Prostate gland (tissue), 2 donors: ENCODE measurements at places on chromosomes 12 and 14. TPM values are rescaled to one million over a fixed set of nuclear protein-coding genes. Genes with fewer than 3 reads are reported as not detected.

DNA sequence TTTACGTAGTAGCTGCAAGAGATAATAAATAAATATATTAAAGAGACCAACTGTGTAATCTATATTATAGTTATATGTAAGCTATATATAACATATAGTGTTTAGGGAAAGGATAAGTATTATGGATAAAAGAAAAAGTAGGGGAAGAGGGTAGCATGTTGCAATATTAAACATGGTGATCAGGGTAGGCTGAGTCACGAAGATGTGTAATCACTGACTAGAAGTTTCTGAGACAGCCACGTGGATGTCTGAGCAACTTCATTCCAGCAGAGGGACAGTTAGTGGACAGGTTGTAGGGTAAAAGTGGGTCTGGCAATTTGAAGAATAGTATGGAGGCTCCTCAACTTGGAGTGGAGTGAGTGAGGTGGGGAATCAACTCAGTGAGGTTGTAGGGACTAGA, 109.7 kb downstream of the ANO4 start:
- no peak for DNase-seq

DNA sequence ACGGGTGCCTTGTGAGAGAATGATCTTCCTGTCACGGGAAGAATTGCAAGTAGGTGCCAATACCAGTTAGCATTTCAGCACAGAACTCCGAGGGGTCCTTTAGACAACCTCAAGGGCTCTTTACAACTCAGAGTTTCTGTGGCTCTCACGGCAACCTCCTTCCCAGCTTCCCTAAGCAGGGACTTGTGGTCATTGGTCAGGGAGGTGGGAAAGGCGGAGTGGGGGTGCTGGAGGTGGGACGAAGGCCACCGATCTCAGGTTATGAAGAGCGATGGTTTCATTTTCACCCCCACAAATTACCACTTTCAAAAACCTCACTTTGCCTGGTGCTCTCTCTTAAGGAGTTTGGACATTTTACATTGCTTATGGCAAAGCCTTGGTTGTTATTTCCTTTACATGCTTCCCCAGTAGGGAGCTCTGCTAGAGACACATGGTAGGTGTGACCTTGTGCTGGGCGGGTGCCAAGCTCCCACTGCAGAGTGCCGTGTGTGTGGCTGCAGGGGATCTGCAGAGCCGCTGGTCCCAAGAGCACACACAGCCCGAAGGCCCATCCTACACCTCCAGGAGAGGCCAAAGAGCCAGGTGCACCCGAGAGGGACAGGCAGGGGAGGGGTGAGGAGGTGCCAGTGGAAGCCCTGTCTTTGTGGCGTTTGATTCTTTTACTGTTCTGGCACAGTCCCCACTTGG, 21.4 kb downstream of the BCL2L14 start:
- no peak for DNase-seq

DNA sequence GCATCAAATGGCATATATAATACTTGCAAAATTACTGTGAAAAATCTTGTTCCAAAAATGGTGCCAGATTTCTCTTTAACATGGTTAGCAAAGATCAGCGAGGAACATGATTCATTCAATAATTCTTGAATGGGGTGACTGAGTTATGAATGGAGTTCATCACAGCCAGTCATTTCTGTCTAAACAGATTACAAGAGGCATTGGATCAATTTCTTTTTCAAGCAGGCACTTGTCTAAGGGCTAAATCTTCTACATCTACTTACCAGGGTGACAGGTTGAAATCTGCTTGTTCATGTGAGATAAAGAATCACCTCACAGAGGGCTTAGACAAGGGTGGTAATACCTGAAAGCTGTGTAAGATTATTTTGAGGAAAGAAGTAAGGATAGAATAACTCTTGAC, 247.7 kb downstream of the ATP23 start:
- no peak for DNase-seq

The SLC5A8 gene
- 5.6 TPM for total RNA-seq

The RNASE4 gene
- total RNA-seq = 150 TPM

GRCh38 chr12:6923003-6923732, 4.6 kb upstream of the ATN1 start:
- no peak for DNase-seq

The TMCC3 gene
- total RNA-seq = 15.4 TPM

- DNase-seq = no peak
Measured at GRCh38 chr14:66395300-66395699, 90.9 kb upstream of the CCDC196 start.

DNA sequence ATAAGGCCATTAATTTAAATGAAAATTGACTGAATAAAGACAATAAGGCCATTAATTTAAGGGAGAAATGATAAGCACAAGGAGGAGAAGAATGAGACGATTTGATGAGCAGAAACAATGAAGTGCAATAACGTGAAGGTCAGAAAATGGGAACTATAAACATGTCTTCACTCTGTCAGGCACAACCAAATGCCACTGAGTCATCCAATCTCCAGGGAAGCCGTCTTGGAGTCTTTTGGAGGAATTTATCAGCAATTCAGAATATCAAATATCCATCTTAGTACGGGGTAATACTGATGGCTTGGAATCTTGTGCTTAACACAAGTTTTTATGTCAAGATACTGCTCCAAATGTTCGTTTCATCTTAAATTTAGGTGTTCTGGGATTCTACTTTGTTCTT, 159.9 kb downstream of the CAPZA3 start:
- DNase-seq = no peak

GRCh38 chr12:92784797-92785562, 82.2 kb downstream of the PLEKHG7 start:
- peak; percentile 22 for DNase-seq

The TAS2R7 gene
- total RNA-seq = not detected

DNA sequence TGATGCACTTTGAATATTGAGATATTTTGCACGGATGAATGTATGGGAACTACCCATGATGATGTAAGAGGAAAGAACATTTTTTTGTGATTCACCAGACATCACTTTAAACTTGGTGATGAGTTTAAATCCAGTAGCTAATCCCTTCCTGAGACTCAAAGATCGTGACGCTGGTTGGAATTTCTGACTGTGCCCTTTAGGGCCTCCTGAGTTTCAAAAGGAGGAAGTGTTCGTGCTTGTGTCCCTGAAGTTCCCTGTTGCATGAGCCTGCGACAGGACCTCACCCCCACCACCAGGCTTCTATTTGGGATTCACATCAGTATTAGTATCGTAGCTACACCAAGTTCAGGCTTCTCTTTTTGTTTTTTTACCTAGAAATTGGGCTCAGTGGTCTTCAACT, 18.6 kb upstream of the RIN3 start:
- DNase-seq = no peak

The GPR162 gene
- 4.3 TPM for total RNA-seq

The CISTR gene
- not detected for total RNA-seq

- peak; percentile 31 for DNase-seq
Measured at GRCh38 chr14:102917469-102918211, 4.8 kb upstream of the AMN start.

GRCh38 chr12:69872804-69873203, 47.8 kb downstream of the MYRFL start:
- DNase-seq = no peak

DNA sequence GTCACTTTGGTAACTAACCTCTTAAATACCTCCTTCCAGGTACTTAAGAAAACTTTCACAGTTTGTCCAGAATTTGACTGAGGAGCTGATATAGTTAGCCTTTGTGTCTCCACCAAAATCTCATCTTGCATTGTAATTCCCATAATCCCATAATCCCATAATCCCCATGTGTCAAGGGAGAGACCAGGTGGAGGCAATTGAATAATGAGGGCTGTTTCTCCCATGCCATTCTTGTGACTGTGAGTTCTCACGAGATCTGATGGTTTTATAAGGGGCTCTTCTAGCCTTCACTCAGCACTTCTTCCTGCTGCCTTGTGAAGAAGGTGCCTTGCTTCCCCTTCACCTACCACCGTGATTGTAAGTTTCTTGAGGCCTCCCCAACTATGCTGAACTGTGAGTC, 7.8 kb upstream of the NOVA1 start:
- DNase-seq = no peak

DNA sequence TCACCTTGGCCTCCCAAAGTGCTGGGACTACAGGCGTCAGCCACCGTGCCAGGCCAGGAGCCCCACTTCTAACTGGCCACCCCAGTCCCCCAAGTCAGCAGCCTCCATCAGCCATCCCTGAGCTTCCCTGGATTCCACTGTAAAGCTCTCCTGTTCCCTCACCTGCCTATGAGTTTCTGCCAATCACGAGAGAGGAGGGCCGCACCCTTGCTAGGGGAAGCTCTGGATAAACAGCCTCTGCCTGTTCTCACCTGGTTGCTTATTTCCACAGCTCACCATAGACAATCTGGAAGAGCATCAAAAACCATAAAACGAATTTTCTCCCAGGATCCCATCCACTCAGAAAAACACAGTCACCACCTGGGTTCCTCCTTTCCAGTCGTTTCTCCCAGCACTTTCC, 5.0 kb downstream of the CDCA4 start:
- DNase-seq = no peak

DNA sequence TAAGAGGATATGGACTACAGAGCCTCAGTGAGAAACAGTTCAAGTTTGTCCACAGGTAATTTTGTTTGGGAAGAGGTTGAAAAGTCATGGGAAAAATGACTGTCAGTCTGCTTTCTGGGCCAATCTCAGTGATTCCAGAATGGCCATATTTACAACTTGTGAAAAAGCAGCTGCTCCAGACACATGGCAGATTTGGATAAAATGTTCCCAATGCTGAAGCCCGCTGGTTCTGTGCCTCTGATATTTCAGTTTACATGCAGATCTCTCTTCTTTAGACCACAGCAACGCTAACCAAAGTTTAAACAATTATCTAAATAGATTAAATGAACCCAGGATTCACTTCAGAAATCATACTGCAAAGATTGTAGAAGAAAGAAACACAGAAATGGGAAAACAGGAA, 222.8 kb downstream of the SOX5 start:
- DNase-seq = no peak

The DBX2 gene
- not detected for total RNA-seq

- DNase-seq = no peak
Measured at GRCh38 chr12:90961154-90961553, 6.2 kb upstream of the CCER1 start.

DNA sequence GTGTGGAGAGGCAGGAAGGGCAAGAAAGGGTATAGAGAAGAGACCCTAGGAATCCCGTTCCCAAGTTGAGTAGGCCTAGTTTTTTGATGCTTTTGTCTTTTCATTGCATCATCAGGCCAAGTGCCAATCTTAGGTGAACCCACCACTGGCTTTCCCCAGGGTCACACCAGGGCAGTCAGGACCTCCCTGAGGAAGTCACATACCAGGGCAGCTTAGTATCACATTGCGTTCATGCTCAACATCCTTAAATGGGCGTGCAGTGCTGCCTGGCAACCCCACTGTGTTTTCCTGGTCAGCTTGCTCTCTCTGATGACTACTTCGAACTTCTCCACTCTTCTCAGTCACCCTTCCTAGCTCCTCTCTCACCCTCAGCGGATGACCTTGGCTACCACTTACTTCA, 9.0 kb downstream of the ASIC1 start:
- DNase-seq = no peak

The INSM2 gene
- not detected for total RNA-seq

GRCh38 chr14:68140806-68141205, 321.2 kb downstream of the RAD51B start:
- DNase-seq = no peak

The SMIM41 gene
- 30.2 TPM for total RNA-seq

DNA sequence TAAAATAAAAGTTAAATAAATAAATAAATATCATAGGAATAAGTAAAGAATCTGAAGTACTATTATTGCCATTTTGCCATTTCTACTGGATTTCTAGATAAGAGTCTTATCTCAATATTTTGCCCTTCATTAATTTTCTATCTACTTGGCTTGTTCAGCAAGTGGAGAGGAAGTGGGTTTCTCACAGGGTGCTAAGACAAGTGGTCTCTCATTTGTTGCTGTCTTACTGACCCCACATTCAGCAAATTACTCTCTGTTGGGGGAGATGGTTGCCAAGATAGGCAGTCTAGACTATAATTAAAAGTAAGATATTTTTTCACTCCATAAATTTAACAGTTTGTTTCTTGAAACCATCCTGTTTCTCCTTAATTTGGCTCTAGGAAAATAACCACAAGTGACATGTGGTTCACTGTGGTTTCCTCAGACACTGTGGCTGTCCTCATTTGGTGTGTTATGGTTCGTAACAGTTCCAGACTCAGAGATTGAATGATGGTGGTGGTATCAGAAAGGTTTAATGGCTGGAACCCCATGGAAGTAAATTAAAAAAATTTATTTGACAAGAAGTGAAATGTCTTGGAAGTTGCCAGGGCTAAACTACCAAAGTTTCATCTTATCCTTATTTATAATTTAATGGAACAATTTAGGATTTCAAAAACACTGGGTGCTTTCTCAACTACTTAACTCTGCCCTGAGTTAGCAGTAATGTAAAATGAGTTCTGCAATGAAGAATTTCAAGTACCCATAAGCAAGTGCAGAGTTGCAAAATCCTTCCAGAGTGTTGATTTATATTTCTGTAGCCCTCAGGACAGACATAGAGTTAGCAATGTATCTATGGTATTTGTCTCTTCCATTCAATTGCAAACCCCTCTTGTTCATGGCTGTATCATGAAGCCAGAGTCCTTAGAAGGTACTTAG, 214.8 kb downstream of the MSRB3 start:
- no peak for DNase-seq

GRCh38 chr12:12378616-12379015, 21.7 kb downstream of the BORCS5 start:
- no peak for DNase-seq

The MSRB3 gene
- 42.9 TPM for total RNA-seq

DNA sequence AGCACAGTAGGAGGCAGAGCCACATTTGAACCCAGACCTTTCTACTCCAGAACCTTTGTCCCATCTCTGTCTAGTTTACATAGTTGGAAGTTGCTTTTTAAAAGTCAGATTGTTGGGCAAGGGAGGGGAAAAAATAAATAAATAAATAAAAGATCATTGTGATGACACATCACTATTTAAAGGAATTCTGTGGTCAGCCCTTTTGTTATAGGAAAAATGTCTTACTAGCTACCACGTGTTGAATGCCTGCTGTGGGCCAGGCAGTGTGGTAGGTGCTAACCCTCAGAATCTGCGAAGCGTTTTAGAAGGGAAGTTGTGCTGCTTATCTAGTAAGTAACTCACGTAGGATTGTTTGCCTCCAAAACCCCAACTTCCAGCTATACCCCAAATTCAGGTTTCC, 62.3 kb downstream of the BHLHE41 start:
- DNase-seq = no peak

- no peak for DNase-seq
Measured at GRCh38 chr12:125956186-125956585, 891.0 kb downstream of the AACS start.

The INF2 gene
- total RNA-seq = 210 TPM

The MIP gene
- not detected for total RNA-seq

DNA sequence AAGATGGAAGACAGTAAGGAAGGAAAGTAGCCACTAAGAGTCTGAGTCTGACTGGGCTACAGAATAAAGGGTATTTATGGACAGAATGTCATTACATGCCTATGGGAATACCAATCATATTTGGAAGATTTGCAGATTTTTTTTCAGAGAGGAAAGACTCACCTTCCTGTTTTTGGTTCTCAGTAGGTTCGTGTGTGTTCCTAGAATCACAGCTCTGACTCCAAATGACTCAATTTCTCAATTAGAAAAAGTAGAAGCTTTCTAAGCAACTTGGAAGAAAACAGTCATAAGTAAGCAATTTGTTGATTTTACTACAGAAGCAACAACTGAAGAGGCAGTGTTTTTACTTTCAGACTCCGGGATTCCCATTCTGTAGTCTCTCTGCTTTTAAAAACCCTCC, 15.4 kb upstream of the PAPLN start:
- DNase-seq = no peak
